ENCODE measurements at places on chromosomes 1 and 21. TPM values are rescaled to one million over a fixed set of nuclear protein-coding genes. Genes with fewer than 3 reads are reported as not detected.

GRCh38 chr21:26593800-26594199 is 20.7 kb upstream of the CYYR1 start:
- no peak overlapping the region for H3K27ac ChIP-seq
- DNase-seq, result no peak
- H3K4me1 ChIP-seq, result no peaks in the 10 kb centered on the region
- H3K4me3 ChIP-seq, result no peak overlapping the region

DNA sequence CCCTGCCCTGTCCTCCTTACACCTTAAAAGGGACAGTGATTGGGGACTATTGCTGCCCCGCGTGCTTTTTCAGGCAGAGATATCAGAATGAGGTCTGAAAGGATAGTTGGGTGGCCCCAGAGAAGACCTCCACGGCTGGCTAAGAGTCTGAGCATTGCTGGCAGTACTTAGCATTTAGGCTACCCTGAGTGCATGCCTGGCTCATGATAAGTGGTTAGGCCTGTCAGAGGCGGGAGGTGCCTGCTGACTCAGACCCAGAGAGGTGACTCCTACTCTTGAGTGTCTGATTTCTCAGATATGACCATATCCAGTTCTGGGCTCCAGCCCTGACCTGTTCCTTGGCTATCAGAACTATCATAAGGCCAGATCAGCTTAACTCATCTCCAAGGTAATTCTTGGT is 213.7 kb downstream of the PBX1 start:
- H3K4me3 ChIP-seq, result no peak overlapping the region
- H3K4me1 ChIP-seq, result peaks cover 71% of the 10 kb centered on the region
- peak; percentile 87 for DNase-seq
- H3K27me3 ChIP-seq, result no peaks in the 10 kb centered on the region
- H3K27ac ChIP-seq, result peak overlapping the region; percentile 93
- H3K36me3 ChIP-seq, result no peaks in the 10 kb centered on the region

- H3K36me3 ChIP-seq, result no peaks in the 10 kb centered on the region
- no peak overlapping the region for H3K27ac ChIP-seq
- H3K27me3 ChIP-seq, result no peaks in the 10 kb centered on the region
- H3K4me1 ChIP-seq, result no peaks in the 10 kb centered on the region
- DNase-seq, result no peak
Observed at GRCh38 chr1:37189111-37189510, 154.8 kb upstream of the GRIK3 start.

DNA sequence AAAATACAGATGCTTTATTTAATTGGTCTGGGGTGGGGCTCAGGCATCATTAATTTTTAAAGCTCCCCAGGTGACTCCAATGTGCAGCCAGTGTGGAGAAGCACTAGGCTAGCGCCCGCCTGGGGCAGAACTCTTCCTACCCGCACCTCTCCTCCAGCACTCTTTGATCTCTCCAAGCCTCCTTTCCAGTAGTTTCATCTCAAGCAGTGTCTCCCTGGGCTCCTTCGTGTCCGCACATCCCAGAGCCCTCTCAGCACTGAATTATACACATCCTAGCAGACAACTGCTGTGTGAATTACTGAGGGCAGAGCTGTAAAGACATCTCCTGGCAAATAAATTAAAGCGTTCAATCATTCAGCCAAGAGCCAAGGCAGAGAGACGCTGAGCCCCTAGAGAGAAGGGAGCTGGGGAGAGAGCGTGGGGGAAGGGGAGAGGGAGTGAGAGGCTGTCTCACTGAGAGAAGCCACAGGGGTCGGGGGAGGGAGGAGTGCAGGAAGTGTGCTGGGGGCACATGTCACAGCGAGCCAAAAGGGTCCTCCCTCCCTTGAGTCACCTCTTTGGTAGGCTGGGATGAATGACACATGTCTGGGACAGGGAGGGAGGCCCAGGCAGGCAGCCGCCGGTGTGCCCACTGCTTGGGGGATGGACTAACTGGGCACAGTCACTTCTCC is 21.0 kb upstream of the PARP1 start:
- H3K27me3 ChIP-seq, result no peaks in the 10 kb centered on the region
- no peak overlapping the region for H3K27ac ChIP-seq
- no peak for DNase-seq

Gene TP73
- total RNA-seq, result not detected

Gene ADCY10
- 0.69 TPM for total RNA-seq

Gene RAB3GAP2
- total RNA-seq, result 10.0 TPM

GRCh38 chr1:88204111-88204510 is 480.0 kb upstream of the PKN2 start:
- no peak overlapping the region for H3K4me3 ChIP-seq
- H3K4me1 ChIP-seq, result no peaks in the 10 kb centered on the region
- H3K27ac ChIP-seq, result no peak overlapping the region
- no peak for DNase-seq
- no peaks in the 10 kb centered on the region for H3K27me3 ChIP-seq

Gene C1orf185
- not detected for total RNA-seq

DNA sequence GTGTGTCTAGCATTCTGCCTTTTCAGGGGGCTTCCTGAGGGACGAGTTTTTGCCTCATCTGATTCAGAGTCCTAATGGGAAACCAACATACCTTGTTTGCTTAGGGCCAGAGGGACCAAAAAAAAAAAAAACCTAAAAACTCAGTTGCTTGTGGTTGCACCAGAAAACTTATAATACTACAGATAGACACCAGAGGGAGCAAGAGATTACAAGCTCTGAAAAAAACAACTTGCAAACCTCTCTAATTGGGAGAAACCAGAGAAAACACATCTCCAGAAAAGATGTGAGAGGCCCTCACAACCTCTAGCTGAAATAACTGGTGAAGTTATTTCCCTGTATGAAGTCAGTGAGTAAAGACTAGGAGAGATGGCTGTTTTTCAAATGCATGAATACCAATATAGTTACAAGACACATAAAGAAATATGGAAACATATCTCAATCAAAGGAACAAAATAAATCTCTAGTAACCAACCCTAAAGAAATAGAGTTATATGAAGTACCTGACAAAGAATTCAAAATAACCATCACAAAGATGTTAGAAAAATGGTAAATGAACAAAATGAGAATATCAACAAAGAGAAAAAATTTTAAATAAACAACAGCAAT is 233.7 kb upstream of the NFIA start:
- no peak overlapping the region for H3K4me3 ChIP-seq
- H3K36me3 ChIP-seq, result no peaks in the 10 kb centered on the region
- H3K27ac ChIP-seq, result no peak overlapping the region
- peak; percentile 48 for DNase-seq
- no peaks in the 10 kb centered on the region for H3K27me3 ChIP-seq

Data from cardiac muscle cell (in vitro differentiated cells and primary cell).